ENCODE measurements at places on chromosomes 2 and 18.

DNA sequence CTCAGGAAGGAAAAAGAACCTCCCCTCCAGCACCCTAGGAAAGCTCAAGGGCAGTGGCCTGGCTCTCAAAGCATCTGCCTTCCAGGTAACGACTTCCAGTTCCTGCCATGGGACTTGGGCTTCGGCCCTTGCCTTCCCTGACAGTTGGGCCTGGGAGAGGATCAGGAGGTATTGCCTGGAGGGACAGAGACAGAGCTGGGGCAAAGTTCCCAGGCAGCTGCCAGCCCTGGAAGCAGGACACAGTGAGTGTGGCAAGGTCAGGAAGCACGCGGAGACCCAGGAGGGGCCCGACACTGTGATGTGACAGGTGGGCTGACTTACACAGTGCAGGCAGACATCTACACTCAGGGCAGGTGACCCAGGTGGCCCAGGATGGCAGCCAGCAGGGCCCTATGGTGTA is 87.5 kb upstream of the BOD1L2 start:
- no peak for DNase-seq

- DNase-seq: no peak
Measured at GRCh38 chr2:41111836-41112627, 660.1 kb upstream of the SLC8A1 start.

DNA sequence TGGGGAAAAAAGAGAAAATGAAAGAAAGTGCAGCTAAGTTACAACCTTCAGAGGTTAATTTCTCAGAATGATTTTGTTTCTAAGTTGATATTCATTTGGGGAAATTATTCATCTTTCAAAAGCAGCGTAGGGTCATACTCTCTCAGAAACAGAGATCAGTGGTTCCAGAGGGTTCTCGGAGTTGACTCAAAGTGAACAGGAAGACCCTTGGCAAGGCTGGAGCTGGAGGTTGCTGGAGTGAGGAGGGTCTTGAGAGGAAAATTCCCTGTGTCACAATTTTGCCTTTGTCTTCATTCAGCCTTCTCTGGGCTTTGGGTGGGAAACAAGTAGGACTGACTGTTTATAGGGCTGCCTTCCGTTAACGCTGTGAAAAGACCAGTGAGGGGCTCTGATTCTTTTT is 168.2 kb downstream of the ICOS start:
- no peak for DNase-seq

DNA sequence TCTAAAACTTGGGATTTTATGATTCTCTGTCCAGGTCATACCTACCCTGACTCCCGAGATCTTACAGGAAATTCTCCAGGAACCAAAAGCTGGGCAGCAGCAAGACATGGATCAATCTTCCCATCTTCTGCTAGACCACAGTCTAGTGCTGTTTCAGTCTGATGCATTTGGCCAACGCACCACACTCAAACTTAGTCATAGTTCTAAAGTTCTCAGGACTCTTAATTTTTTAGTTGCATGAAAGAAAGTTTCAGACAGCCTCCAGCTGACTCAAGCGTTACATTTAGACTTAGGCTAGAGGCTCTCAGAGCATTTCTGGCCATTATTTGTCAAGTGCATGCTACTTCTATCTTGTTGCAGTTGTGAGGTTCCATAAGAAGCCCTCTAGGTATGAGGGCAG is 230.1 kb upstream of the CCDC150 start:
- no peak for DNase-seq

DNA sequence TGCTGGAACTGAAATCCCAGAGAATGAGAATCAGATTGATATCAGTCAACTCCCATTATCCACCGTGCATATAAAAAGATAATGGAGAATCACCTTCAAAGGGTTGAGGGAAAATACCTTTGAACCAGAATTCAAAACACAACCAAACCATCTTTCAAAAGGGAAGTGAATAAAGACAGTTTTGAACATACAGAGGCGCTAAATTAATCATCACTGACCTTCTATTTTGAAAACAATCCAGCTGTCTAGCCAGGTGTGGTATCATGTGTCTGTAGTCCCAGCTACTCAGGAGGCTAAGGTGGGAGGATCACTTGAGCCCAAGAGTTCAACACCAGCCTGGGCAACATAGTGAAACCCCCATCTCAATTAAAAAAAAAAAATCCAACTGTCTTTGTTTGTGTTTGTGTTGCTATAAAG is 63.6 kb downstream of the TRABD2A start:
- no peak for DNase-seq

- DNase-seq: no peak
Measured at GRCh38 chr2:26292646-26293045, 47.9 kb downstream of the HADHB start.

DNA sequence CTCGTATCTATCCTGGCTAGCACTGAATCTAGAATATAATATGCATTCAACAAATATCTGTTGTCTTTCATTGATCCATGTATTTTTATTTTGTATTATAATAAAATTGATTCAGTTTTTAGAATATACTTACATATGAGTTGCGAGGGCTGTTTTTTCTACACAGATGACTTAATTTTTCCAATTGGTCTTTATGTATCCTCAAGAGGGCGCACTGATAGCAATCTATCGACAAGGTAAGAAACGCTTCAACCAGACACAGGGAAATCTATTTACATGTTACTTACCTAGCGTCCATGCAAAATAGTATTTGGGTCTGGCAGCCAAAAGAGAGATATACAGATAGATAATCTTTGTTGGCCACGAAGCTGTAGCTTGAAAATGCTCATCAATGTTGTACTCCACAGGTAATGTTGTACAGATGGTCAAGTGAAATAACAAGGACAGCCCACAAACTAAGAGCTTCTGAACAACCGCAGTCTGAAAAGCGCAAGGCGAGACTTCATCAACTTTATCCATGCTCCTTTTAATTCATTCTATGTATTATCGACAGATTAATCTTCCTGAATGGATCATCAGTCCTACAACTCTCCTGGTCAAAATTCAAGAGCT is 35.5 kb upstream of the KIDINS220 start:
- DNase-seq: no peak

DNA sequence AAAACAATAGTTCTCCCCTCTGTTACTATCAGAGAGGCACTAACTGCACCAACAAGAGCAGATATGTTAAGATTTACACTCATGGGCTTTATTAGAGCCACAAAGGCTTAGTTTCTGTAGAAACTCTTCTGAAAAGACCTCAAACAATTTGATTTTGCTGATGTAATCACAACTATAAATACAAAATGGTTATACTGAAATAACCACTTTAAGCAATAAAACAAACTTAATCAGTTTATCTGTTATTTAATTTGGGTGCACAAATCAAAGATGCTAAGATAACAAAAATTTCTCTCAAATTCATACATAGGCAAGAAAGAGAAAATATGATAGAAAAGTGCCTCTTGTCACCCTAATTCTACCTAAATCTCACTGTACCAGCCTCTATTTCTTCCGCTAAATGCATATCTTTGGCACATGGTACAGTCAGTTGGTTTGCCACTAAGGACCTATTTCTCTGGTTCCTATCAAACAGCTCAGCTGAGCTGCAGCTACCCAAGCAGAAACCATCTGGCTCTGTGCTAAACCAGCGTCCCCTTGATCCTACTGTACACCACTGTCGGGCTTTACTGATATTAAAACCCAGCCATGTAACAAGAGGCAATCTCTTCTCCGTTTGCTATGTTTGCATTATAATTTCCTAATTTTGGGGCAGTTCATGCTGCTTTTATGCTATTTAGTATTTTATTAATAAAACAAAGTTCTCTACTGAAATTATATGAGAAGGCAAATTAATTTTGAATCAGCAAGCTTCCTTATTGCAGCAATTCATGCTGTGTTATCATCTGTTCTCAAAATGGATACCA is 60.1 kb downstream of the CWC22 start:
- DNase-seq: no peak

DNA sequence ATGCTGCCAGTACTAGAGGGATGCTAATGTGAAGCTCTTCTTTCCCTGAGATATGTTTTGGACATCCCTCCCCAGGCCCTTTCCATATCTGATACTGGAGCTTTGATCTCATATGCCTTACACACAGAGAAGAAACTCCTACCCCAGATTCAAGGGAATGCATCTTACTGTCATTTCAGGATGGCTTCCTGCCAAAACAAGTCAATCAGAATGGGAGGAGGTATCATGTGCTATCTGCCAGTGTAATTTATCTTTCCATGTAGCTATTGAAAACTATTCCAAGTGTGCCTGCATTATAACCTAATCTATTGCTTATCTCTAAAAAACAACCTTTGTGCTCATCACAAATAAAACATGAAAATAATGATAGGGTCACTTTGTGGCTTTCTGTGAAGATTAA is 269.9 kb upstream of the SETBP1 start:
- DNase-seq: no peak

DNA sequence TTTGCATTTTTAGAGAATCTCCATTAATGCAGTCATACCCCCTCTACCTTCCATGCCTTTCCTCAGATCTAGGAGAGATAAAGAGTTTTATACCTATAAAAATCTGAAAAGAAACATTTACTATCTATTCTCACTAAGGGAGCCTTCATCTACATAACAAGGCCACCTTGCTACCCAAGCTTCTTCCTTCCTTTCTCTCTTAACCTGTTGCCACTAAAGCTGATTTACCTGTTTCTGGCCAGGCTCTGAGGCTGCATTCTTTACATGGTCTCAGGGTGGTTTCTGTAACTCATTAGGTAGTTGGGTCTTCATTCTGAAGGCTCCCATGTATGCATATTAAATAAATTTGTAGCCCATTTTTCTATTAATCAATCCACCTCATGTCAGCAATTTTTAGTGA is 391.6 kb downstream of the DLGAP1 start:
- no peak for DNase-seq

GRCh38 chr18:2304378-2305175 is 266.7 kb downstream of the METTL4 start:
- no peak for DNase-seq

GRCh38 chr2:200077210-200077650 is 121.8 kb downstream of the MAIP1 start:
- DNase-seq: no peak

DNA sequence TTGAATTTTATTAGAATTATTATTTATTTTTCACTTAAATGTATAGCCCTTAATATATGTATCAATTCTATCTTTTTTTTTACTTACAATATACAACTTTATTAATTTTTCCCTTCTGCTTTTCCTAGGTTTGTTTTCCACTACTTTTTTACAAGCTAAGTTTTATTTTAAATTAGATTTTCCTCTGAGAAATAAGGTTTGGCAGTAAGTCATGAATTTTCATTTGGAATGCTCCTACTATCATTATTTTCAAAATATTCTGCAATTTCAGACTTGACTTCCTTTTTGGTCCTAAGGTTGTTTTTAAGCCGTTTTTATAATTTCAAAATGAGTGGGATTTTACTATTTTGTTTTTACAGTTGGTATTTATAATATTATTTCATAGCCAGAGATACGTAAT is 222.8 kb upstream of the PIEZO2 start:
- no peak for DNase-seq

DNA sequence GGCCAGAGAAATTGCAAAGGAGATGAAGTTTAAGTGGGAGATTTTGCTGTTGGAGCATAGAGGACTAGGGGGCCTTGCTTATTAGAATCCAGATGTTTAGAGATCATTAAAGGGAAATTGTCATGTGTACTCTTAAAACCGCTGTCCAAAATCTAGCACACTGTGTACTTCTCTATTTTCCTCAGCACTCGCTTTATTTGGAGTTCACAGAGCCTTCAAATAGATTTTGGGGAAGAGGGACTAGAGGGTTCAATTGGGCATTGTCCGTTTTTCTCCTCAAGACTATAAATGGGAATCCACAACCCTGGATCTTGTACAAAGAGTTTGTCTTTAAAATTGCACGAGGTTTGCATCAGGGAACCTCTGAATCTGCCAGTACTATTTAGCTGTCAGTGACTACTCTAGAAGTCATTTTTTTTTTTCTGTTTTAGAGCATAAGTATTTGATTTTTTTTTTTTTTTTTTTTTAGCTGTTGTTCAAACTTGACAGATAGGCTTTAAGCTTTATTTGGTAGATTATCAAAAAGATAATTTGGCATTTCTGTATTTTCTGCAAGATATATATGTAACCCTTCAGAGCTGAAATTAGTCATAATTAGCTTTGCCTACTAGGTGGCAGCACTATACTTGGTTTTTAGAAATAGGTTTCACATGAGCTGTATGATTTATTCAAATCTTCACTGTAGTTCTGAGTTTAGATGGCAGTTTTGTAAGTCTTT is 14.2 kb downstream of the PMS1 start:
- no peak for DNase-seq

- DNase-seq: no peak
Measured at GRCh38 chr18:9323750-9324445, 10.7 kb upstream of the TWSG1 start.

DNA sequence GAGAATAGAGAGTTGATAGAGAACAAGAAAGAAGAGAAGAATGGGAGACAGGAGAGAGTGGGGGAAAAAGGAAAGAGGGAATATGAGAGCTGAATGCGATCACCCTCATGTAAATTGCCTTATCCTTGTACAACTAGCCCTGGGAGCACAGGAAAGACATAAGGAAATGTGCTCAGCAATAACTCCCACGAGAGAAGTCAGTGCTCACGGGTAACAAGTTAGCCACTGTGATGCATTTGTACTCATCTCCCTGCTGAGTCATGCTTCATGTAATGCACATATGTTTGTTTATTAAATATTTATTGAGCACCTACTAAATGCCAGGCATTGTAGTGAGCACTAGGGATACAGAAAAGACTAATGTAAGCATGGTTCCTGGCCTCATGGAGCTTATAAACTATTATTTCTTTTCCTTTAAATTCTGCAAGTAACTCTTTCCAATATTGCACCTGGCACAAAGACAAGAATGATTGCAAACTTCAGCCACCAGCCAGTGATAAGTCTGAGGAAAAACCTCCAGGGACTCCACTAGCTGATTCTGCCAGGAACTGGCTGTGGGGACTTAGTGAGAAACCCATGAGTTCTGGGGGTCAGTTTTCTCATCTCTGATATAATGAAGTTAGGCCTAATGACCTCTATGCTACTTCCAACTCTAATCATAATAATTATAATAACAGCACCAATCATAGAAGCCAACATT is 124.1 kb downstream of the LNPK start:
- no peak for DNase-seq

- no peak for DNase-seq
Measured at GRCh38 chr2:8437228-8437948, 244.5 kb upstream of the ID2 start.

DNA sequence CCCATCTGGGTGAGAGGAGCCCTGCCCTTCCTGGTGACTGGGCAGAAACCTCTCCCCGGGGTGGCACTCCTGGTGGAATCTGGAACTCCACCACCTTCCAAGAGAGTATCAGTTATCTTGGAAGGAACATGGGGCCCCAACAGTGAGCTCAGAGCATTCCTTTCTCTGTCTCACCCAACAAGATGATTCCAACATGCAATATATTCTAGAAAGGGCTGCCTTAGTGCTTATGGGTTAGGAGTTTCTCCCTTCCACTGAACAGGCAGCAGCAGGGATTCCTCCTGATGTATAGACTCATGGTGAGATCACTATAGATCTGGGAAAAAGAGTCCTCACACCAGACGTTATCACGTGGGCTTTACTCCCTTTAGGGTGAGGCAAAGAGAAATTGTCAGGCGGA is 147.1 kb downstream of the COL4A4 start:
- DNase-seq: no peak

GRCh38 chr2:238467792-238468191 is 41.1 kb downstream of the ASB1 start:
- no peak for DNase-seq

GRCh38 chr2:228938629-228939028 is 332.5 kb downstream of the PID1 start:
- DNase-seq: no peak

GRCh38 chr2:13654416-13654815 is 937.7 kb downstream of the TRIB2 start:
- no peak for DNase-seq

All from substantia nigra (tissue), 51 donors.